NCI-H510A treated with DMSO at 0.1 percent for 48 hours (cell line): ENCODE measurements at places on chromosomes 1 and 21.

DNA sequence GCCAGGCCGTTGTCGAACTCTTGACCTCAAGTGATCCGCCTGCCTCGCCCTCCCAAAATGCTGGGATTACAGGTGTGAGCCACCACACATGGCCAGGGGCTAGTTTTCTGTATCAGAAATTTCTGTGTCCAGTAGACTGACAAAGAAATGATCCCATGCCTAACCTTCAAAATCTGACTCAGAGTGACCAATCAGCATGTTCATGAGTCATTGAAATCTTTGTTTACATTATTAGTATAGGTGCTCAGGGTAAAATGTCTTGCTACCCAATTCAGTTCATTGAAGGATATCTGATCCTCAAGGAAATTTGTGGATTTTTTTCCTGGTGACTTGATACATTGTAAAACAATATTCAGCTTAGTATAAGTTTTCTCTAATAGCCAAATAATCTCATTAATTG, 11.0 kb upstream of the LDLRAD2 start:
- no peak for DNase-seq

DNA sequence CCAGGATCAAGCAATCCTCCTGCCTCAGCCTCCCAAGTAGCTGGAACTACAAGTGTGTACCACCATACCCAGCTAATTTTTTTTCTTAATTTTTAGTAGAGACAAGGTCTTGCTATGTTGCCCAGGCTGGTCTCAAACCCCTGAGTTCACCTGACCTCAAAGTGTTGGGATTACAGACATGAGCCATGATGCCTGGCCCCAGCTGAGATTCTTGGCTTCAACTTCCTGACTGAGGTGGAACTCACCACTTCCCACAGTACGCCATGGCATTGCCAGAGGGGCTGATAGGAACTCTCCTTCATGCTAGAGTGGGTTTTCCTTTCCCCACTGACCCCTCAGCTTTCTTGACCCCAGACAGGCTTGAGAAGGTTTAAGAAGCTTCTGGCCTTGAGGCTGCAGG, 251.0 kb upstream of the CSF3R start:
- DNase-seq, result no peak

DNA sequence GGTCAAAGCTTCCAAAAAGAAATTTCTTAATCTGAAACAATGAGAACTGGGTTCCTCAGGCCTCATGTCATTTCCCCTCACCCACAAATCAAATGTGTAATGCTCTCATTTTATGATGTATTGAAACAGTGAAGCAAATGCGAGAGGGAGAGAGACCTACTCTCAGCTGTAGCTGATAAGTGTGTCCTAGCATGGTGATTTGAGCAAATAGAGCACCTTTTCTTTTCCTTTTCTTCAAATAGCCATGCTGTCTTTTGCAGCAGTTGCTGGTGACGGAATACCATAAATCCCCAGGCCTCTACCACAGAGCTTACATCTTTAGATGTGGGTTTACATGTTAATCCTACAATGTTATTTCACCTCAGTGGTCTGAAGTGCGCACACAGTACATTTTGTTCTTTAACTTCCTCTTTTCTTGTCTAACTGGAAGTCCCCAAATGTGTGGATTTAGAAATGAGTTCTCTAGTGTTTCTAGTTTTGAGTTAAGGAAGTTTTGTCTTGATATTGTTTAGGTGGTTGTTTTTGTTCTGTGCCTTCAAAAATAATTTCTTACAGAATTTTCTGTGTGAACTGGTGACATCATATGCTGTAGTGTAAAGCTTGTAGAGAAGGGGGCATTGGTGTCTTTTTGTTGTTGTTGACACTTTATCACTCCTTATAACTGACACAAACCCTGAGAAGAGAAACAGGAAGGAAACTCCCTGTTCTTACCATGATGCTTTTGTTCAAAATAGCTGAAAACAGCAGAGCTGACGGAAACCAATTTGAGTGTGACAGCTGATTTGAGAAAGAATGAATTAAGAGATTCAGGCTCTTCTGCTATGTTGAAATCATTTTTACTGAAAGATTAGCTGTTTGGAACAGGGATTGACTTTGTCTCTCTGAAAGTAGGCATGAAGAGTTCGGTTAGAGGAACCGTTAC, 12.2 kb downstream of the SMAP2 start:
- DNase-seq, result no peak

- DNase-seq, result no peak
These were observed 26.1 kb upstream of the GTF2B start for GRCh38 chr1:88917321-88918025.

DNA sequence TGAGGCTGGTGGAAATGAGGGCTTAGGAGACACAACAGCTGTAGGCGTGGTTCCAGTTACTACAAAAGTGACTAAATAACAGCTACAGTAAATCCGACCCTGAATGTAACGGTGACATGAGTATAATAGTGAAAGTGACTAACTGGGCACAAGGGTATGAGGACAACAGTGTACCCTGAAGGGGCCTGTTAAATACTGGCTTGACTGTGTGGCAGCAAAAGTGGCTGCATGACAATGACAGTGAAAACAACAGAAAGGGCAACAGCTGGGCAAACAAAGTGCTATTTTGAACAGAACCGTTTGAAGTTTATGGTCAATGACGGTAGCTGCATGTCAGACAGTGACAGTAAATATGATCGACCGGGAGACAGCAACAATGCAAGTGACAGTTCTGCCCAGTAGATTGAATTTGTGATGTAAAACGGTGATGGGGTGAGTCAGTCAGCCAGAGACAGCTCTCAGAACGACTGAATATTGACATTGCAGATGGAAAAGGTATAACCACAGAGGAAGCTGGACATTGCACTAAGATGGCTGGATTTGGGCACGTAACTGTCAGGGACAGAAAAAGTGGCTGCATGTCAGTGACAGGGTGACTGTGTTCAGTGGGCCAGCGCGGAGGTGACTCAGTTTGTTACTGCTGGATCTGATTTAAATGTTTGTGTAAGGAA, 1.2 kb upstream of the ZBTB40 start:
- peak; percentile 82 for DNase-seq

- DNase-seq, result no peak
These were observed 13.5 kb downstream of the FALEC start for GRCh38 chr1:150529017-150529416.

DNA sequence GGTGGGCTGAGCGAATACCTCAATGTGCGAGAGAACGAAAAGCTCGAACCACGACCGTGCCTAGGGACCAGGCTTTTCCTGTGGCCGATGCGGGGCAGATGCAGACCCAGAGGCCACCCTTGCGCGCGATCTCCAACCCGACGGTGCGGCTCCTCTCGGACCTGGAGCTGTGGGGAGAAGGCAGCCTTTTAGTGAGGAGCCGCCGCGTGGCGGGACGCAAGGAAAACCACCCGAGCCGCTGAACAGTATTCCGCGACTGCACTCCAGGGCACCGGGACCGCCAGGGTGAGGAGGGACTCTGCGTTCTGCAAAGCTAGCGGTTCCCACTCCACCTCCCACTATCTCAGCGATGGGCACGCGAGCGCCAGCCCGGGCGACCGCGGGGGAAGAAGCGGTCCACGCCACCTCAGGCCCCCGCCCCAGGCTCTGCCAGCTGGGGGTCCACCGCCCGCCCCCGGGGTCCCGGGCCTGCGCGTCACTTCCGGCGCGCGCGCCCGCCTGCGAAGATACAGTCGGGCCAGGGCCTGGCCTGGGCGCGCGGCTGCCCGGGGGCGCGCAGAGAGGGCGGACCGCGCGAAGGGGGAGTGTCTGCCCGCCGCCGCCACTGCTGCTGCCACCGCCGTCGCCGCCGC, 66.5 kb upstream of the PRKACB start:
- DNase-seq, result peak; percentile 94

- no peak for DNase-seq
These were observed 145.3 kb downstream of the SEC16B start for GRCh38 chr1:177824508-177824982.

DNA sequence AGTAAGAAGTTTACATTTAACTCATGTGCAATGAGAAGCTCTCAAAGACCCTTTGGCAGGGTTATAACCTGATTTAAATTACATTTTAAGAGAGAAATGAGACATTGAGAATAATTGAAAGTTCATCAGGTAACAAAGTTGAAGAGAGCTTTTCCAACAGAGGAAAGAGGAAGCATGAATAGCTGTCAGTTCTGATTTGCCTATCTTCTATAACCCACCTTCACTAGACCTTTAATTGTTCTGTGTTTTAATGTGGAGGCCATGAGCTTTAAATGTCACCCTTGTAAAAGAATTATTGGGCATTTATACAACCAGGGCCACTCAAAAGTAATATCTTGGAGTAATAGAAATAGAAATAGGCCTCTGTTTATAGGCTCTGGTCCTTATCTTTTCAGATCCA, 9.3 kb upstream of the FCRL1 start:
- no peak for DNase-seq

DNA sequence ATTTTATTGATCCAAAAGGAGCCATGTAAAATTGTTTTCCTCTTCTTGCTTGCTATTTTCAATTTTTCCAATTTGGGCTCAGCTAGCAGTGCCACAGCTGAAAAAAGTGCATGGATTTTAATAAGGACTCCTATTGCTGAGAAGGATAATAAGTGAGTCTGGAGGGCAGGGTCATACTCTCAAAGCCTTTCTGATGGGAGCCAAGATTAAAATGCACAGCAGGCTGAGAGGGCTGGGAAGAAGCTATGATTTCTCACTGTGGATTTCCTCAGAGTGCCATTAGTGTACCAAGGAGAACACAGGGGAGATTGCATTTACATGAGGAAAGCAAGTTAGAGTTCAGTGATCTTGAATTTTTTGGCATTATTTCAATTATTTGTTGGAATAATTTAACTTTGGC, 261.3 kb downstream of the ST6GALNAC3 start:
- DNase-seq, result no peak

DNA sequence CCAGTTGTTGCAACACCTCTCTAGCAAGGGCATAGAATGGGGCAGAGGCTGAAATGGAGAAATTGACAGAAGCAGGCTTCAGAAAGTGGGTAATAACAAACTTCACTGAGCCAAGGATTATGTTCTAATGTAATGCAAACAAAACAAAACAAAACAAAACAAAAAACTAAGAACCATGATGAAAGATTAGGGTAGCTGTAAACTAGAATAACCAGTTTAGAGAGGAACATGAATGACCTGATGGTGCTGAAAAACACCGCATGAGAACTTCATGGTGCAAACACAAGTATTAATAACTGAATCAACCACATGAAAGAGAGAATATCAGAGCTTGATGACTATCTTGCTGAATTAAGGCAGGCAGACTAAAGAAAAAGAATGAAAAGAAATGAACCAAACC, 1707.7 kb downstream of the BRINP3 start:
- peak; percentile 14 for DNase-seq

DNA sequence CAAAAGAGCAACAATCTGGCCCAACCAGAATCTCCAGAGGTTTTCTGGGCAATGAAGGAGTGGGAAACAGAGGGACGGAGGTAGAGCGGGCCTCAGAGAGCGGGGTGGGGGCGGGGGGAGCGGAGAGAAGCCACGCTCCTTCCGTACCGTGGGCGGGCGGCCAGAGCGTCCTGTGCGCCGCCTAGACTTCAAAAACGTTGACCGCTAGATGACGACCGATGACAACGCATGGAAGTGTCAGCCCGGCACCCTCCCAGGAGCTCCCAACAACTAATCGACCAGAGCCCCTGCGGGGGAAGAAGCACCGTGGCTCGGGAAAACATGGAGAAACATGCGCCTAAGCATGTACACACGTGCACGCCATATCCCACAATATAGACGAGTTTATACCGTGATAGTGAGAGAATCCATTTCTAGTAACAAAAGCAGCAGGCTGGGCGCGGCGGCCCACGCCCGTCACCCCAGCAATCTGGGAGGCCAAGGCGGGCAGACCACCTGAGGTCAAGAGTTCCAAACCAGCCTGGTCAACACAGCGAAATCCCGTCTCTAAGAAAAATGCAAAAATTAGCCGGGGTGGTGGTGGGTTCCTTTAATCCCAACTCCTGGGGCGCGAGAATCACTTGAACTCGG, 131.9 kb downstream of the LIPI start:
- no peak for DNase-seq

DNA sequence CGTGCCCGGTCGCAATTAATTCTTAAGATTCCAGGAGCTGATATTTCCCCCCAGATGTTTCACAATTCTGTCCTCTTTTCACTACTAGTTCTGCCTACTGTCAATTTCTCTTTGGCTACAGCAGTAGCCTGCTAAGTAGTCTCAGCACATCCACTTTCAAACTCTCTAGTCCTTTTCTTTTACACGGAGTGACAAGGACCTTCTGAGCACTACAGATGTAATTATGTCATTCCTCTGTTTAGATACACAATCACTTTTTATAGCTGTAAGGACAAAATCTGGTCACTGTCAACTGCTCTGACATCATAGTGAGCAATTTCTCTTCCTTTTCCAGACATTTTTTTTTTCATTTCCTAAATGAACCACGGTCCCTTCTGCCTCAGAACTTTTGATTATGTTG, 421.7 kb upstream of the CHRM3 start:
- DNase-seq, result no peak

GRCh38 chr1:101407505-101408211, 170.8 kb downstream of the S1PR1 start:
- no peak for DNase-seq

GRCh38 chr1:29860056-29860455, 623.7 kb downstream of the PTPRU start:
- no peak for DNase-seq

- no peak for DNase-seq
These were observed 44.7 kb upstream of the POFUT2 start for GRCh38 chr21:45332415-45332814.

DNA sequence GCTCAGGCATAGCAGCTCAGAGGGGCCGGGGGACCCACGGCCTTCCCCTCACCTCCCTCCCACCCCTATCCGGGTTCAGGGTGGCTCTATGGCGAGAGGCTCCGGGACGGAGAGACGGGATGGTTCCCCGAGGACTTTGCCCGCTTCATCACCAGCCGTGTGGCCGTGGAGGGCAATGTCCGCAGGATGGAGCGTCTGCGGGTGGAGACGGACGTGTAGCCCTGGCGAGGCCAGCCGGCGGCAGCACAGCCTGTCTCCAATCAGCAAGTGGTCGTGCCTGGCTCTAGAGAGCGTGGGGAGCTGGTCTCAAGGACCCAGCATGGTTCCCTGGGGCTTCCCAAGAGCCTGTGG, 25.9 kb downstream of the ARHGEF16 start:
- no peak for DNase-seq

- DNase-seq, result no peak
These were observed 525.5 kb downstream of the MATN1 start for GRCh38 chr1:30197639-30198450.

GRCh38 chr1:11570821-11571380, 83.3 kb downstream of the FBXO2 start:
- DNase-seq, result no peak

DNA sequence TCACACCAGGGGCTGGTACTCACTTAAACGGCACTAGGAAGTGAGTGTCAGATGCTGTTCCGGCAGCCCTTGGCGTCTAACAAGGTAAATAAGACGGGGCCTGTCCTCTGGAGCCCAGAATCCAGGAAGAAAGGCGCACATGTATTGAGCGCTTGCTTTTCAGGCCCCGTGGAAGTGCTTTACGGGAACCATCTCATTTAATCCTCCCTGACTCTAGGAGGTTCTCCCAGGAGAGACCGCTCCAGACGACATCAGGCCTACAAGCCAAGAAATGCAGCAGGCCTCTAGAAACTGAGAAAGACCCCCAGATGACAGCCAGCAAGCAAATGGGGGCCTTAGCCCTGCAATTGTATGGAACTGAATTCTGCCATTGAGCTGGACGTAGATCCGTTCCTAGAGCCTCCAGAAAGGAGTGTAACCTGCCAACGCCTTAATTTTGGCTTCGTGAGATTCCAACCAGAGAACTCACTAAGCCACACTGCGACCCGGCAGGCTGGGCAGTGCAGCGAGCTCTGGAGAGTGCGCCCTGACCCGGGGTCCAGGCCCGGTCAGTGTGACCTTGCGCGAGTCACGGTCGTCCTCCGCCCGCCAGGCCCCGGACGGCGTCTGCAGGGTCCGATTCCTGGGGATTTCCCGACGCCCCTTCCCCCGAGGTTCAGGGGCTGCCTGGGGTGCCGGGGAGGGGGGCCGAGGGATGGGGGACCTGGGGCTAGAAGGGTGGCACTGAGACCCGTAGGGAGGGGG, 532 bp upstream of the MANEAL start:
- DNase-seq, result peak; percentile 99
